Ovary (tissue), 10 donors: ENCODE measurements at places on chromosomes 7 and 10. TPM values are rescaled to one million over a fixed set of nuclear protein-coding genes. Genes with fewer than 3 reads are reported as not detected.

The TRPV5 gene
- not detected for polyA plus RNA-seq

The PRKCQ gene
- polyA plus RNA-seq: 3.0 TPM

DNA sequence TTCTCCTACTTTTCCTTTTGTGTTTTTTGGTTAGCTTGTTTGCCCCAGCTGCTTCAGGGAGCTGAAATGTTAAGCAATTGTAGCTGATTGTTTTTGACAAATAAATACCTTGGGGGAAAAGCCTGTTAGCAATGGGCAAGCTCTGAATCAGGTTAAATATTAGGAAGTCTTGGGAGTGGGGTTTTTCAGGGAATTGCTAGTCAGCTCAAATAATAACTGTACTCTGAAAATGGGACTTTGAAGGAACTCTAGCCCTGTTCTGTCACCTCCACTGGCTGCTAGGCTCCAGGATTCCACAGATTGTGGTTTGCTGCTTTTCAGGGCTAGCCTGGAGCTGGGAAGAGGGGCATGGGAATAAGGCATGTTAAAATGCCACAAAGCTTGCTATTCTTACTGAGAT, 39.5 kb downstream of the ADK start:
- no peak for DNase-seq

GRCh38 chr7:78673272-78673671, 780.2 kb downstream of the MAGI2 start:
- no peak for DNase-seq

DNA sequence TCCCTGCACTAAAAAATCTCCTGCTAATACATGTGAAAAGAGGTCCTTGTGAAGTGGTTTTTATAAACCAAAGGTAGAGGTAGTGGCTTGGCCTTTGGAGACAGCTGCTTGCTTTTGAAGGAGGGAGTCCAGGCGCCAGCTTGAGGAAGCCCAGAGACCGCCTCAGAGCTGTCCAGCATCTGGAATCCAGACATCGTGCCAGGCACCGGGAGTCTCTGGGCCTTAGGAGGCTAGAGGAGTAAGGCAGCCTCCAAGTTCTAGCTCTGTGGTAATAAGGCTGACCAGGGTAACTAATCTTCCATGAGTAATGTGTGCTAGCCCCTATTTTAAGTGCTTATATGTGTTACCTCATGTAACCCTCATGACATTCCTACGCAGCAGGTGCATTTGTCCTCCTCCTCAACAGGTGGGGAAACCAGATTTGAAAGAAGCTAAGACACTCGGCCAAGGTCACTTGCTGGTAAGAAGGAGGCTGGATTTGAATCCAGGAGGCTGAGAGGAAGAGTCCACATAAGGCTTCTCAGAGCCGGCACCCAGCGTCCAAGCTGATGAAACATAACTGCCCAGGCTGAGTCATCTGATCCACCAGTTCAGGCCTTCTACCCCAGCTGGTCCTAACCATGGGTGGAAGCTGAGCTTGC, 26.1 kb downstream of the PRLHR start:
- no peak for DNase-seq

DNA sequence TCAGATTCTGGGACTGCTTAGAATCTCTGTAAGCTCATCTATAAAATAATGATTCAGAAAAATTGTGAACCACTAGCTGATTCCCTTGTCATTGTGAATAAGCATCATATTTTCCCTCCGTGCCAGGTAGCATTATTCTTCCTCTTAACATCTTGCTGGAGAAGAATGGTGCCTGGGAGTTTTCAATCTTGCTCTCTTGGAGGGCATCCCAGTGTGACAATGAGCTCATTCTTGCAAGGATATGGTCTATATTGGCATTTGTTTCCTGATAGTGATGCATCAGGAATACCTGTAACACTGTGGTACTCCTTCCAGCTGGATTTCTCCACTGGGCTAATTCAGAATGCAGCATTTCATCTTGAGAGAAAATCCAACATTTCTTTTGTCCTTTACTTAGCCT, 126.4 kb upstream of the ITGB1 start:
- DNase-seq: no peak

- DNase-seq: no peak
Measured at GRCh38 chr10:33315891-33316290, 18.6 kb downstream of the NRP1 start.

- DNase-seq: no peak
Measured at GRCh38 chr10:13787015-13787421, 200.3 kb downstream of the PRPF18 start.

GRCh38 chr10:132877473-132877872, 64.9 kb downstream of the CFAP46 start:
- no peak for DNase-seq

DNA sequence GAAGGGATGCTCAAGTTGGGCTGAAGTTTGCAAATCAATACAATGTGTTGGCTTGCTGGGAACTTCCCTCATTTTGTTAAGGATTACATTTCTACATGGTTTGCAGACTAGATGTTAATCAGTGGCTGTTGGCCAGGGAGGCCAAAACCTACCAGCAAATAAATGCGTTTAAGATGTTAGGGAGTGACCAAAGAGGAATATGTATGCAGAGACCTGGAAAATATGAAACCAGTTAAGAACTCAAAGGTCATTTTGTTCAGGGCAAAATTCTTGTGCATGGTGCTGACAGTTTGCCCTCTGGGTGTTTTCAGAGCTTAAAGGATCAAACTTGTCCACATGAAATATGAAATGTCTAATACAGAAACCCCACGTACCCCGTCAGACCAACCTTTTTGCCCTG, 30.3 kb downstream of the GATA3 start:
- no peak for DNase-seq

DNA sequence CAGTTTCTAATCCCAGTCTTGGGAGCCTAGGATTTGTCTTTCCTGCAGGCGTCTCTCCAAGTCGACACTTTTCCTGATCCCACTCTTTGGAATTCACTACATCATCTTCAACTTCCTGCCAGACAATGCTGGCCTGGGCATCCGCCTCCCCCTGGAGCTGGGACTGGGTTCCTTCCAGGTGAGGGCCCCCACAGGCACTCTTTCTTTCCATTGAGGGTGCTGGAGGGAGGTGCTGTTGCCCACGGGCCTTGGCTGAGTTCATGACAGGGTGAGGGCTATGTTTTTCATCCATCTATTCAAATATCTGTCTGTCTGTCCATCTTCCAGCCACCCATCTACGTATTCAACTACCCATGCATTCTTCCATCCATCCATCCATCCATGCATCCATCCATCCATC, 12.6 kb downstream of the GHRHR start:
- no peak for DNase-seq

DNA sequence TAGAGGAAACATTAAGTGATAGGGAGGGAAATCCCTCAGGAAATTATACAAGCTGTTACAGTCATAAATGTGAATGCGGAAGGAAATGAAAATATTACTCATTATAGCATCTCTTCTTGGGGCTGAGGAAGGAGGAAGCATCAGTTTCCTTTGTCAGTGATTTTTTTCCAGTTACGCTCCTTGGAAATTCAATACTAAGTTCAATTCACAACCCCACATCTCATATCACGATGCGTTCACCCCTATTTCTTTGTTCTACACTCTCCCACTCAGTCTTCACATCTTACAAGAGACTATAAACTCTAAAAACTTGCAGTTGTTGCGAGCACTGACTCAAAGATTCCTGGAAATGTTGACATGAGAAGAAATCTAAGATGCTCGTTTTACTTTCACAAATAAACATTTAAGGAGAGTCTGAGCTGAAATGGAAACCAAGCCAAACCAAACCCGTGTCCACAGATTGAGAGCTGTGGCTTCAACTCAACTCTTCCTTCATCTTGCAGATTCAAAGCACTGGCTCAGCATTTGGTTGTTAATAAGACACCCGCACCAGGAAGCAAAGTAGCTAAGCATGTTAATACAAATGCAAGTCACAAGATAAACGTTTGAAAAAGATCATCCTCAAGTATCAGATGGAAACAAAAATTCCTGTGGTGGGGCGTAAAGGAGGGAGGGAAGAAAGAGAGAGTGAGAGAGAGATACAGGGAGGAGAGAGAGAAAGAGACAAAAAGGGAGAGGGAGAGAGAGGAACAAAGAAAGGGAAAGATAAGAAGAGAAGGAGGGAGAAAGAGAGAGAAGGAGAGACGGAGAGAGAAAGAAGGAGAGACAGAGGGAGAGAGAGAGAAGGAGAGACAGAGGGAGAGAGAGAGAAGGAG, 150.0 kb upstream of the RSU1 start:
- DNase-seq: no peak

DNA sequence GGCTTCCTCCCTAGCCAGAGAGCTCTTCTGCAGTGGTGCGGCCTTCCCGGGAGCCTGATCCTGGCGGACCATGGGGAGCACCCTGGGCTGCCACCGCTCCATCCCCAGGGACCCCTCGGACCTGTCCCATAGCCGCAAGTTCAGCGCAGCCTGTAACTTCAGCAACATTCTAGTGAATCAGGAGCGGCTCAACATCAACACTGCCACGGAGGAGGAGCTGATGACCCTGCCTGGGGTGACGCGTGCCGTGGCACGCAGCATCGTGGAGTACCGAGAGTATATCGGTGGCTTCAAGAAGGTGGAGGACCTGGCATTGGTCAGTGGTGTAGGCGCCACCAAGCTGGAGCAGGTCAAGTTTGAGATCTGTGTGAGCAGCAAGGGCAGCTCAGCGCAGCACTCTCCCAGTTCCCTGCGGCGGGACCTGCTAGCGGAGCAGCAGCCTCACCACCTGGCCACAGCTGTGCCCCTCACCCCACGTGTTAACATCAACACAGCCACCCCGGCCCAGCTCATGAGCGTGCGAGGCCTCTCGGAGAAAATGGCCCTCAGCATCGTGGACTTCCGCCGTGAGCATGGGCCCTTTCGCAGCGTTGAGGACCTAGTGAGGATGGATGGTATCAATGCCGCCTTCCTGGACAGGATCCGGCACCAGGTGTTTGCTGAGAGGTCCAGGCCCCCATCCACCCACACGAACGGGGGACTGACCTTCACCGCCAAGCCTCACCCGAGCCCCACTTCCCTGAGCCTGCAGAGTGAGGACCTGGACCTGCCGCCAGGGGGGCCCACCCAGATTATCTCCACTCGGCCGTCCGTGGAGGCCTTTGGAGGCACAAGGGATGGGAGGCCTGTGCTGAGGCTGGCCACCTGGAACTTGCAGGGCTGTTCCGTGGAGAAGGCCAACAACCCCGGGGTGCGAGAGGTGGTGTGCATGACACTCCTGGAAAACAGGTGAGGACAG, 1.5 kb downstream of the EEPD1 start:
- DNase-seq: peak; percentile 47

- no peak for DNase-seq
Measured at GRCh38 chr7:16810112-16810511, 5.3 kb upstream of the AGR2 start.

DNA sequence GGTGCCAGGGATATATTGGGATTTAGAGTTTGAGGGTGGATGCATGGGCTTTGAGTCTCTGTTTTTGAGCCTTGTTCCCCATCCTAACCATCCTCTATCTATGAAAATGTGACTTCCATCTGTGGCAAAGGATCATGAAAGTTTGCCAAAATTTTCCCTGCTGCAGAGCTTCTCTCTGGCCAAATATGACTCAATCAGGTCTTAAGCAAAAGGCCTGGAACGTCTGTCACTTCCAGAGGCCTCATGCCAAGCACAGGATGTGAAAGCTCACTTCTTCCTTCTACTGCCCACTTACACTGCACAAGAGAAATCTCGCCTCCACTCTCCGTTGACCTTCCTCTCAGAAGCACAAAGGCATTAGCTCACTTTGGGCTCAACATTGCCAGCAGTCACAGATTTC, 696.9 kb upstream of the NRP1 start:
- peak; percentile 36 for DNase-seq

DNA sequence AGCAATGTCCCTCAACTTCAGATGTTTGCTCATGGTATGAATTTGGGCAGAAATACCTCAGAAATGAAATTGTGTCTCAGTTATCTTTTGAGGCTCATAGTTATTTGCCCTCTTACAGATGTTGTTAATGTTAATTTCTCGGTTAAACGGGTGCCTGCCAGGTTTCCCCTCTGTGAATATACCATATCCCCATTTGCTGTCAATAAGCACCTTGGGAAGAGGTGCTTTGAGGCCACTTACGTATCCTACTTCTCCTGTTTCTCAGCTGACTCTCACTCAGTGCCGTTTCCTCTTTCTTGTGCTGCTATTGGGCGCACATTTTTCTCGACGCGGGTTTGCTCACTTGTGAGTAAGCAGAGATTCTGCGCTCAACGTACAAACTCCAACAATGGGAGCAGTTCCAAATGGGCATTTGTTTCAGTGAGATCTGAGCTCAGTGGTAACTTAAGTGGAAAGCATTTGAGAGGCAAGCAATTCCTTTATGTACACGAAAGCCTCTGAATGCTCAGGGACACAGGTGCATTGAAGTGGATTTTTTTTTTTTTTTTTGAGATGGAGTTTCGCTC, 34.8 kb upstream of the JAKMIP3 start:
- no peak for DNase-seq

DNA sequence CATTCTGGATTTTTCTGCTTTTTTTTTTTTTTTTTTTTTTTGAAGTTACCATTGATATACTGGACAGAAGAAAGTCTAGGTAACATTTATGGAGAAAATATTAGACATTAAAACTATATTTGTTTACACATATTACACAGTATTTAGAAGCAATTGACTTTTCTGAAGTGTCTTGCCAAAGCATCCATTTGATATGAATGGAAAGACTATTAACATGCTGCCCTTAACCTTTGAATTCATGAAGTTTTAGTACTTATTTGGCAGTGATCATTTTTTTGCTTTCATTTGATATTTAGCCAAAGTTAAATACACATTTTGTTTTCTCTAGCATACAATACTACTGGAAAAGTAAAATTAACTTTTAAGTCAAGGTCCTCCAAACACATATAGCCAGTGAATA, 210.0 kb downstream of the SEMA3A start:
- no peak for DNase-seq
